Dermis blood vessel endothelial cell (primary cell): ENCODE measurements at places on chromosomes 5 and 9. TPM values are rescaled to one million over a fixed set of nuclear protein-coding genes. Genes with fewer than 3 reads are reported as not detected.

DNA sequence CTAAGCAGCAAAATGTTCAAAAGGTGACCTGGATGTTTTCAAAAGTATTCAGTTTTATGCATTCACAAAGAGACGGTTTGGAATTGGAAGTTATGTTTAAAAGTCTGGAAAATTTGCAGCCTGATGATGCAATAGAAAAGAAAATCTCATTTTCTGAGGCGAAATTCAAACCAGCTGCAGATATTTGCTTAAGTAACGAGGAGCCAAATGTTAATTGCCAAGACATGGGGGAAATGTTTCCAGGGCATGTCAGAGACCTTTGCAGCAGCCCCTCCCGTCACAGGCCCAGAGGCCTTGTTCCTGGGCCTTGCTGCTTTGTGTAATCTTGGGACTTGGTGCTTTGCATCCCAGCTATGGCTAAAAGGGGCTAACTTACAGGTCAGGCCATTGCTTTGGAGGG is 228.2 kb downstream of the MAN2A1 start:
- DNase-seq: no peak

DNA sequence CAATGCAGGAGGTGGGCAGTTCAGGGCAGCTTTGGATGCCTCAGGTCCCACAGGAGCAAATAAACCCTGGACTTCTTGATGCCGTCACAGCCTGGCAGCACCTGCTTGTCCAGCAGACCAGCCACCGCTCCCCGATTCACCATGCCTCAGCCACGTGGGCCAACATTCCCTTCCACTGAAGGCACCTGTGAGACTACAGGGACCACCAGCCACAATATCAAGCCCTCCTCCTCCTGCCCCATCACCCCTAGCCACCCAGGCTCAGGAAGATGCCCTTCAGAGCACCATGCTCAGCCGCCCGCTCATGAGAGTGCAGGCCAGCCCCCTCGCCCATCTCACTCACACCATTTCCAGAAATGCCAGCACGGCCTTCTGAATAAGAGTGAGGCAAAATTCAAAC is 234.7 kb downstream of the SYK start:
- DNase-seq: no peak

- DNase-seq: no peak
These were observed 251.4 kb upstream of the TRIM32 start for GRCh38 chr9:116435706-116436105.

GRCh38 chr5:128163991-128164390 is 80.4 kb downstream of the SLC12A2 start:
- peak; percentile 22 for DNase-seq

GRCh38 chr9:93306081-93306480 is 122.1 kb downstream of the WNK2 start:
- DNase-seq: no peak

- peak; percentile 33 for DNase-seq
These were observed 2.7 kb downstream of the NXNL2 start for GRCh38 chr9:88537761-88538091.

PIP5KL1 gene
- 0.51 and 0.70 TPM in 2 replicates for total RNA-seq

GRCh38 chr5:116600876-116601275 is 26.3 kb upstream of the SEMA6A start:
- no peak for DNase-seq
